Stimulated activated naive B cell treated with anti-CD40 and anti-IgM and Interleukin-4, amounts not matched to agents 10 μg/mL and 1 μg/mL and 100 μg/mL, for 72 hours (primary cell): ENCODE measurements at places on chromosomes 12 and 14.
A peak's percentile ranks its signal among the peaks of the same experiment; 100 is the strongest.

DNA sequence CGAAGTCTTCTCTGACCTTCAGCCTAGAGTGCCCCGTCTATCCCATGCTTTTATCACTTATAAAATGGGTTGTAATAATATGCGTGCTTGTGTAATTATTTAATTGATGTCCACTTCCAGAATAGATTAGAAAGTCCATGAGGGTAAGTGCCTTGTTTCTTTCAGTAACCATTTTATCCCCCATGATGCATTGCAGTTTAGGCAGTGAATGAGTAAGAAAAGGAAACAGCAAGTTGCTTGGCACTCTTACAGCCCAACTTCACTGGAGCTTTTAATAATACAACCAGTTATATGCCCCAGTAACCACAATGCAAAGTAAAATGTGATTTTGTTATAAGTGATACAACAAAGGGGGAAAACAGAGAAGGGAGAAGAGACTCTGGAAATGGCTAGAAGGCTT is 287.3 kb downstream of the MED13L start:
- DNase-seq: no peak

DNA sequence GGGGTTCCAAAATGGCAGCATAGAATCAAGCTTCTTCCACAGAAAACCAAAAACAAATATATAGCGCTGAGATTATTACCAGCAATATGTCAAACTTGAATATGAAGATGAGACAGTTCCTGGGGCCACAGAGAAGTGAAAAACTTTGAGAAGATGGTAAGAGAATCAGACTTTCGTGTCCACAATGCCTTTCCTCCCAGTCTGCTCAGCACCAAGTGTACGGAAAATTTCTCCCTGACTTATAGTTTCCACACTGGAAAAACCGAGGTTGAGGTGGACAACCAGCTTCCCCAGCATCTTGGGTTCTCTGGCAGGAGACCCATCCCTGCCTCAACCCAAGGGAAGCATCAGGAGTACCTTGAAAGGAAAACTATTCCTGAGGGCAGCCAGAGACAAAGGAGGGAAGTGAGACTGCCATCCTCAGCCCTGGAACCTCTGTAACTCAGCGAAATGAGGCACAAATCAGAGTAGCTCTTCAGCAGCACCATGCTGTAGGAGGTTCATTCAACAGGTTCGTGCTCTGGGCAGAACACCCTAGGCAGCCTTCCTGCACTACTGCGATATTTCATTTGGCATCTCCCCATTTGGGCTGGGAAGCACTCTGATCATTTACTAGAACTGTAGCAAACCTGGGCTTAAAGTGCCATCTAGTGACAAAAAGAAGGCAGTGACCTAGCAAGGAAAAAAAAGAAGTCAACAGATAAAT is 52.4 kb upstream of the CAPRIN2 start:
- DNase-seq: no peak

DNA sequence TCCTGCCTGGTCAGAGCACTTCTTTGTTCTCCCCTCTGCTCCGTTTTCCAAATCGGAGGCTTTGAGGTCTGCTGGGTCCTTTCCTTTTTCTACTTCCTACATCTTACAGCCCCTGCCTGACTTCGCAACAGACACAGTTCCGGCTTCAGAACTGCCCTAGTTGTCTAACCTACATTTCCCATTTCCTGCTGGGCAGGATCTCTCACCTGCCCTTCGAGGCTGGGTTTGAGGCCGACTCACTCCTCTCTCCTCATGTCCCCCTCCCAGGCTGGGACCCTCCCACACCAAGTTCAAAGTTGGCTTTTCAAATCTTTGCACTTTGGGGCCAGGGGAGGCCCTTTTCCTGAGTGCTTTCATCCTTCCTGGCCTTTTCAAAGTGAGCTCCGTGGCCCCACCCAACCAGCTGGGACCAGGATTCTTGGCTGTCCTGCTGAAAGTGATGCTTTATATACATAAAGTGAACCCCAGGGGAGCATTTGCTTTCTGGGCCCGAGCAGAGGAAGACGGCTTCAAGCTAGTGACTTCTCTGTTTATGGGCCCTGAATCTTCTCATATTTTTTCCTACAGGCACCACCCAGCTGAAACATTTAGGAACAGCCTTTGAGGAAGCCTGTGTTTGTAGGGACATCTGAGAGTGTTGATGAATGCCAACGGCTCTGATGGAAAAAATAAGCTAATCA is 281.0 kb upstream of the CRY1 start:
- DNase-seq: no peak

- DNase-seq: no peak
These were observed 186.9 kb upstream of the PLEKHA5 start for GRCh38 chr12:18942669-18943068.

- DNase-seq: no peak
These were observed 179.0 kb downstream of the RIMBP2 start for GRCh38 chr12:130537051-130537450.

DNA sequence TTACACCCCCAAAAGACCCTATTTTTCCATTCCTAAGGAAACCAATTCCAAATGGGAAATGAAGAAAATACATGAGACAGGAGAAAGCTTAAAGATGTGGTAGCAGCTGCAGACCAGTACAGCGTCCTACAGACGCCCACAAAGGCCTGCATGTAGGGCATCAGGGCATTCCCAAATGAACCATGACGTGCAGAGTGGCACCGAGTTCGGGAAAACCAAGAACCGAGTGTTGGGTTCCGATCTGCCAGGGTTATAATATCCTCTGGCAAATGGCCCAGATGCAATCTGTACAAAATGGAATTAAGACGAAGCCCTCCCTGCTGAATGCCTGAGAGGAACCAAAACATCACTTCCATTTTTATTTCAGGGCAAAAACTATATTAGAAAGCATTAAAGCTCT is 34.4 kb upstream of the SELPLG start:
- DNase-seq: no peak

DNA sequence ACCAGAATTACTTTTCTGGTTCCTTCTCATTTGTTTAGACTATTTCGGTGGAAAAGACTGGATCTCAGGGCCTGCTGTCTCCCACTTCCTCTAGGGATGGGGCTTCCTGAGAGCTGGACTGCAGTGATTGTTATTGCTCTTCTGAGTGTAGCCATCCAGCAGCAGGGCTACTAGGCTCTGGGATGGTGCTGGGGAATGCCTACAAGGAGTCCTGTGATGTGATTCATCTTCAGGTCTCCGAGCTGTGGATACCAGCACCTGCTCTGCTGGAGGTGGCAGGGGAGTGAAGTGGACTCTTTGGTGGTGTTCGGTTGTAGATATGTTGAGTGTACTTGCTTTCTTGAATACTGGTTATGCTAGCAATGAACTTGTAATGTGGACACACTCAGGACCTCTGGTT is 42.7 kb downstream of the AEBP2 start:
- DNase-seq: no peak

DNA sequence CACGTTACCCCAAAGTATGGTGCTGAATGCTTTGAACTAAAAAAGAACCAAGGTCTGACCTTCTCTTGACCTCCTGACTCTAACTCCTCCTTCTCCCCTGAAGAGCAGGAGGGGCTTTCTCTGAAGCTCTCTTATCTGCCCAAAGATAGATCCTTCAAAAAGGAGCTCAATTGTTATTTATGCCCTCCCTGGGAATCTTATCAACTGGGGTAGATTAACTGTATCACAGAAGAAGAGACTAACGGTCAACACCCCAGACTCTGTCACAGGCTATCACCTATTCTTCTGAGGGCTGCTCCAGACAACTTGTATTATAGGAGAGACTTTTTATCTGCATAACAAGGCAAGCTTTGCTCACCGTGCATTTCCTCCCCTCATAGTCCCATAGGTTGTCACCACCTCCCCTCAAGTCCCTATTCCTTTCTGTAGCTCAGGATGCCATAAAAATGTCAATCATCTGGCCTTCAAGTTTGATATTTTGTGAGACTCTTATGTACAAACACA is 86.6 kb downstream of the PAPLN start:
- no peak for DNase-seq

GRCh38 chr12:83432176-83432719 is 745.5 kb downstream of the TMTC2 start:
- no peak for DNase-seq

DNA sequence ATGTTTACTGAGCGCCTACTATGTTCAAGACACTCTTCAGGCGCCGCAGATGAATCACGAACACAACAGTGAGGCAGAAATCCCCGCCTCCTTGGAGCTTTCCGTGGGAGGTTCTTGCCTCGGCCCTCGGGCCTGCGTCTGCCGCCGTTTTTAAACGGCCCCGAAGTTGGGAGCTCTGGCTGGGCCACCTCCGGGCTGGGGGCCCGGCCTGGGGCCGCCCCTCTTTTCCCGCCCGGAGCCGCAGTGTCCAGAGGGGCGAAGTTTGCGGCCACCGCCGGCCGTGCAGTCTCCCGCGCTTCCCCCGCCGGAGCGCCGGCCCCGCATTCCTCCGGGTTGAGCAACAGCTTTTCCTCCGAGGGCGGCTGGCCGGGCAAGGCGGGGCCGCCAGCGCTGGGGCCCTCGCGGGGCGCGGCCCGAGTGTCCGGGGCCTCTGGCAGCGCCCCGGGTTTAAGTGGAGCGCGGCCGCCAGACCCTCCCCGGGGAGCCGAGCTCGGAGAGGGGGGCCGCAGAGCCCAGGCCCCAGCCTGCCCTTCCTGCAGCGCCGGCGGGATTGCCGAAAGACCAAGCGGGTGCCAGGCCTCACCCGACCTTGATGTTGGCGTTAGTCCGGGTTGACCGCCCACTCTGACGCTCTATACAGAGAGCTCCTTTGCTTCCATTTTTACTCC is 18.7 kb upstream of the CTDSP2 start:
- DNase-seq: peak; percentile 33

DNA sequence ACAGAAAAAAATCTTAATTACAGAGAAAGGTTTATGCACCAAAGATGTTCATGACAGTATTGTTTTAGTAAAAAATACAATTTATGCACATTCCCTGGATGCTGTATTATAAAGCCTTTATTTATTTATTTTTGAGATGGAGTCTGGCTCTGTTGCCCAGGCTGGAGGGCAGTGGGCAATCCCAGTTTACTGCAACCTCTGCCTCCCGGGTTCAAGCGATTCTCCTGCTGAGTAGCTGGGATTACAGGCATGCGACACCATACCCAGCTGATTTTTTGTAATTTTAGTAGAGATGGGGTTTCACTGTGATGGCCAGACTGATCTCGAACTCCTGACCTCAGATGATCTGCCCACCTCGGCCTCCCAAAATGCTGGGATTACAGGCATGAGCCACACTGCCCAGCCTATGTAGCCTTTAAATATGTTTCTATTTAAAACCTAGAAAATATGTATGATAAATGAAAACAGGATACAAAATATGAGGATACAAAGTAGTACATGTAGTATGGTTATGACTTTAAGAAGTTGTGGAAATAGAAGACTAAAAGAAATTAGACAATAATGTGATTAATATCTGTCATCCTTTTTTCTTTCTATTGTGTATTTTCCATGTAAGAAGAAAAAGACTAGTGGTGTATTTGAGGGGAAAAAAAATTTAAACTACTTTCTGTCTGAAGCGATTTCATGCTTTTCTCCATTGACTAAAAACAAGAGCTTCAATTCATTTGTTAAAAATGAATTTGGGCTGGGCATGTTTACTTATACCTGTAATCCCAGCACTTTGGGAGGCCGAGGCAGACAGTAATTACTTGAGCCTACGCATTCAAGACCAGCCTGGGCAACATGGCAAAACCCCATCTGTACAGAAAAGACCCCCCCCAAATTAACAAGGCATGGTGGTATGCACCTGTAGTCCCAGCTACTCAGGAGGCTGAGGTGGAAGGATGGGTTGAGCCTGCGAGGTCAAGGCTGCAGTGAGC is 13.1 kb downstream of the ATF1 start:
- no peak for DNase-seq

- DNase-seq: no peak
These were observed 1.9 kb upstream of the TSPAN9 start for GRCh38 chr12:3075315-3075714.

DNA sequence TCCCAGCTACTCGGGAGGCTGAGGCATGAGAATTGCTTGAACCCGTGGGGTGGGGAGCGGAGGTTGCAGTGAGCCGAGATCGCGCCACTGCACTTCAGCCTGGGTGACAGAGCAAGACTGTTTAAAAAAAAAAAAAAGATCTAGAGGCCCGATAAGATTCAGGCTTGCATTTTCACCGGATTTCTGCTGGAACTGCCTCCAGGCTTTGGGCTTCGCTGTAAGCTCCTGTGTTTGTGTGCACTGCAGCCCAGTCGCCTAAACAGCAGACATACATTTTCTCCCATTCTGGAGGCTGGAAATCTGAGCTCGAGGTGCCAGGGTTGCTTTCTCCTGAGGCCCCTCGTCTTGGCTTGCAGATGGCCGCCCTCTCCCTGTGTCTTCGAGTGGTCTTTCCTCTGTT is 12.2 kb downstream of the BRI3BP start:
- no peak for DNase-seq

GRCh38 chr14:50967103-50967502 is 22.8 kb upstream of the PYGL start:
- no peak for DNase-seq

- DNase-seq: no peak
These were observed 1046.9 kb upstream of the FLRT2 start for GRCh38 chr14:84483072-84483420.

DNA sequence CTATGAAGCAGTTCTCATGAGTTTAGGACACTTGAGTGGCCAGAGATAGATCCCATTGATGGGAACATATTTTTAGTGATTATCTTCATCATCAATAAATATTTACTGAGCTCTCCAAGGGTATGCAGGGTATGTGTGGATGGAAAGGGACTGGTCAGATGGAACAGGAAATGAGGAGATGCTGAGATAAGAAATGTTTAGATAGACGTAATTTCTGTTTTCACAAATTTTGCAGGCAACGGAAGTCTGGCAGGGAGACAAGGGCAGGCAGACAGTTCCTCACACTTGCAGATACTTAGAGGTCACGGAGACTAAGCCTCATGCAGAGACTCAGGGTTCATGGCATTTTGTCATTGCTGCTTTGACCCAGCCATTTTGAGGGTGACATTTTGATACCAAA is 24.3 kb downstream of the BCL2L14 start:
- no peak for DNase-seq

- DNase-seq: no peak
These were observed 185.8 kb upstream of the SOX5 start for GRCh38 chr12:24135158-24135850.

- DNase-seq: no peak
These were observed 44.2 kb downstream of the OTOGL start for GRCh38 chr12:80143537-80143936.

- DNase-seq: no peak
These were observed 15.0 kb downstream of the OXA1L start for GRCh38 chr14:22781301-22781991.

DNA sequence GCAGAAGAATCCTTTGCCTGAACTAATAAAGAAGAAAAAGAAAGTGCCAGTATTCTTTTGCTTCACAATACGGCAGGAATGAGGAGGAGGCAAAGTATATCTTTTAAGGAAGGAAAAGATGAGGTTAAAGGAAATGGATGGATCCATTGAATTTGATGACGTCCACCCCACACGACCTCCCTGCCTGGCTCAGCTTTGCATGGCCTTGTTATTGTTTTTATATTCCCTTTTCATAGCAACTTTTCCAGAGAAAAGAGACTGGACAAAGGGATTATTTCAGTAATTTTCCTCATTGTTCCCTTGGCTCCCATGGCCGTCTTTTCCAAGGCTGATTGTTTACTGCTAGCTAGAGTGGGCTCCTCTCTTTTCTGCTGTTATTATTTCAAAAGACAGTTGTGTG is 123.2 kb upstream of the SEL1L start:
- no peak for DNase-seq

- DNase-seq: no peak
These were observed 62.2 kb downstream of the GNG2 start for GRCh38 chr14:51922624-51923023.
